Activated CD8-positive, alpha-beta memory T cell treated with anti-CD3 and anti-CD28 coated beads for 48 hours (primary cell): ENCODE measurements at places on chromosomes 6 and 20.

DNA sequence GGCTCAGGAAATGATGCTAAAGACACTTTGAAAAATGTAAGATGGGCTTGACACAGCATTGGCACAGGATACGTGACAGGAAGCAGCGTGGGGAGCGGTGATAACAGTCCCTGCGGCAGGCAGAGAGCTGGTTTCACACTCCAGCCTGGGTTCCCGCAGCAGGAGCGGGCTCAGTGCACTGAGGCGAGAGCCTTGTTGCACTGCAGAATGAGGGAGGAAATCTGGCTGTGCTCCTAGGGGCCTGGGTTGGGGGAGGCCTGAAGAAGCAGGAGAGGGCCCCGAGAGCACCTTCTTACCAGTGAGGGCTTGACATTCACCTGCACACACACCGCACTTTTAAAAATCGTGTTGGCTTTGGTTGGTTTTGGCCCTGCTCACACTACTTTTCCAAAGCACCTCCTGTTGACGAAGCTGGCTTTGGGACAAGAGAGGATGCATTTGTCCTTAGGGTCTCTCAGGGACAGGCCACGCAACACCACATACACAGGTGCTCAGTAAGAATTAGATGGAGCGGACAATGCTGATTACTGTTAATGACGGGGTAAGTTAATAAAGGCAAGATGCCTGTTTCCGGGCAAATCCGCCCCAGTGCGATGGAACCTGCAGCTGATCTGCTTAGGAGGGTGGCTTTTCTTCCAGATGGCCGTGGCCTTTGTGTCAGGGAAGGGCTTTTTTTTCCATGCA, 49.4 kb upstream of the ARMC2 start:
- DNase-seq: peak; percentile 29

DNA sequence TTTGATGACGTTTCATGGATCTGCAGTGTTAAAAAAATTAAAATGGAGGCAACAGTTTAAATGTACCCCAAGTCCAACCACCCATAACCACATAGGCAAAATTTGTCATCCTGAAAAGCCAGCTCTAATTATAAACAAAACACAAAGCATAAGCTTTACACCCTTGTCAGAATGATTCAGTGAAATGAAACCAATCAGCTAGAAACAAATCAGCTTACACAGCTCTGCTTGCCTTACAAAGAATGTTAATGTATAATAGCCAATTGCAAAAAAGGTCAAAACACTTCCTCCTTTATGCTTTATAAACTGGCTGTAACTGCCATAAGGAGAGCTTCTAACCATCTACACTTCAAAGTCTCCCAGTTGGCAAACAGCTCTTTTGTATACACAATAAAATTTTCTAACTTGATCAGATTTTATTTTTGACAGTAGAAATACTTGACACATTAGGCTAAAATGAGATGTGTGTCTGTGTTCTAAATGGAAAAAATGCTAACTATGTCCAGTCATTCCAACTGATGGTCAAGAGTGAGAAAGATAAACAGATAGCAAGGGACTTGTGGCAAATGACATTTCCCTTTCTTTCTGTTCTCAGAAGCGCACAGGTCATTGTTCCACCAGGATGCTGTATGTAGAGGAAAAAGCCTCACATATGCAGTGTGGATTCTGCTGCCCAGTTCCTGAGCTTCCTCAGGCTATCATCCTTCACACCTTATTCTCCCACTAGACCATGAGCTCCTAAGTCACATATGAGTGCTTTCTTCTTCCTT, 344.3 kb upstream of the ID4 start:
- no peak for DNase-seq

DNA sequence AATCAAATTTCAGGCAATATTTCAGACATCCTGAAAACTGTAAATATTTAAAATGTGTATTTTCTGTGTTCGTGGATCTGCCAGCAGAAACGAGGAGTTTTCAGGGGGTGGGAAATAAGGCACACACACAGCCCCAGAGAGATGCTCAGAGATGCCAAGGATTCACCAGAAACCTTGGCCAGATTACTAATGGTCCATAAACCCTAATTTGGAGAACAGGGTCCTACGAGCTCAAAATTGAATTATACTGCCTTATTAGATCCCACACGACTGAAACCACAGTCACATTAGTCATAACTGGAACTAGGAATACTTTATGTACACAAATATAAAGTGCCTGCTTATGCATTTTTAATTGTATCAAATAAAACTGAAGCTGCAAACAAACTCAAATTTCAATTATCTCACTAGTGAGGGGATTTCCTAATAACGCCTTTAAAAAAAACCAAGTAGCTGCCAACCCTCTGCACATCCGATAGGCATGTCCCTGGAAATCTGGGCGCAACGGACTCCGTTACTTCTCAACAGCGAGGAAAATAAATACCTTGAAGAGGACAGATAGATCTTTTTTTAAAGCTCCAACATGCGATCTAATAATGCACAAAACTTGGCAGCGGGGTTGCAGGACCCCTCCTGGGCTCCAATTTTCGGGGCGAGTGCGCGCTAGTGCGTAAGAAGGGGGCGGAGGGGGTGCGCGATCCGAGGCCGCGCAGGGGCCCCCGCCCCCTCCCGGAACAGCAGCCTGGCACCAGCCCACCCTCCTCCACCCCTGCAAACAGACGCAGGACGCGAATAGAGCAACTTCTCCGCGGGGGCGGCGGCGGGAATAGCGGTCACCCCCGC, 897 bp downstream of the CHD6 start:
- DNase-seq: no peak

- no peak for DNase-seq
Observed at GRCh38 chr6:127026247-127026646, 92.2 kb upstream of the RSPO3 start.

GRCh38 chr6:7546020-7546369, 4.5 kb downstream of the DSP start:
- DNase-seq: no peak
